IPS-NIHi11 (cell line): ENCODE measurements at places on chromosomes 2 and 18.

DNA sequence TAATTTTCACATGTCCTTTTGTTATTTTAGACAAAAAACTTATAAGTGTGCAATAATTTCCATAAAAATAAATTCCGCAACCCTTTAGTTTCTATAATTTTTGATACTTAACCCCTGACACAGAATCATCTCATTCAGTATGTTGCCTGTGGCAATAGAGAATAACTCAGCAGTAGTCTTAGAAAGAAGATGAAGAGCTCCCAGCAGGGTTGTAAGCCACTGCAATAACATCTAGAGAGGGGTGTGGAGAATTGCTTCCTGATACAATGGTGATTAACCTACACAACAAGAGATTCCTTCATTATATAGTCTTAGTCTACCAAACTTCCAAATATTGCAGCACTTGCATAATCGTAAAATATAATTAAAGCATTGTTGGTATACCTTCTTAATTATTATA lies 118.9 kb downstream of the TMX3 start:
- DNase-seq, result no peak

- no peak for DNase-seq
Observed at GRCh38 chr2:179636100-179636980, 225.1 kb downstream of the ZNF385B start.

GRCh38 chr2:157821519-157822131 lies 54.5 kb downstream of the ACVR1 start:
- no peak for DNase-seq

GRCh38 chr2:161076936-161077335 lies 83.3 kb upstream of the TANK start:
- no peak for DNase-seq

DNA sequence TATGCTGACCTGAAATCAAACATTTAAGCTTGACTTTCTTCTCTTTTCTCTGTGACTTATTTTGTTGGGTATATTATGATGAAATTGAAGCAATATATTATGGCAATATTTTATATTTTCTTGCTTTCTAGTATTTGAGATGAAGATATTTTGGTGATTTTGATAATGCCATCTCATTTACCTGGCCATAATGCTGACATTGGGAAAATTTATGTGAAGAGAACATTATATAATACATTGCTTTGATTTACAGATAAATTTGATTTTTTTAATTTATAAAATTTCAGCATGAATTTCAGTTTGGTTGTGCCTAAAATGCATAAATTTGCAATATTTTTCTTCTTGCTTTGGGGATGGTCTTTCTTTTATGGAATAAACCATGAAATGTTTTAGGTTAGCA lies 1413.7 kb upstream of the TMEFF2 start:
- DNase-seq, result no peak

GRCh38 chr2:241478166-241478565 lies 30.2 kb downstream of the STK25 start:
- DNase-seq, result no peak

DNA sequence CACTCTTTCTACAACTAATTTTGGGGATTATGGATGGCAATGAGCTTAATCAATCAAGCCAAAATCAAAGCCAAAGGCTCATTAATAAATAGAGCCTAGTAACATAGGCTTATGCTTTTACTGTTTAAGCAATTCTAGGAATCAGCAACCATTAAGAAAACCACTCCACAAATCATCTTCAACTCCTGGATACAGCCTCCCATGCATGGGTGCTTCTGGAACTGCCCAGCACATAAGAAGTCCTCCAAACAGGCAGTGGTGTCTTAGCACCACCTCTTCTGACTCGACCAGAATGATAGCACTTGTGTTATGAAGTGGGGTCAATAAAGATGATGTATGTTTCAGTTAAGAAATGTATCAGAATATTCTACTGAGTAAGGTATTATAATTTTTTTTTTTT lies 104.4 kb upstream of the SERPINE2 start:
- DNase-seq, result no peak

DNA sequence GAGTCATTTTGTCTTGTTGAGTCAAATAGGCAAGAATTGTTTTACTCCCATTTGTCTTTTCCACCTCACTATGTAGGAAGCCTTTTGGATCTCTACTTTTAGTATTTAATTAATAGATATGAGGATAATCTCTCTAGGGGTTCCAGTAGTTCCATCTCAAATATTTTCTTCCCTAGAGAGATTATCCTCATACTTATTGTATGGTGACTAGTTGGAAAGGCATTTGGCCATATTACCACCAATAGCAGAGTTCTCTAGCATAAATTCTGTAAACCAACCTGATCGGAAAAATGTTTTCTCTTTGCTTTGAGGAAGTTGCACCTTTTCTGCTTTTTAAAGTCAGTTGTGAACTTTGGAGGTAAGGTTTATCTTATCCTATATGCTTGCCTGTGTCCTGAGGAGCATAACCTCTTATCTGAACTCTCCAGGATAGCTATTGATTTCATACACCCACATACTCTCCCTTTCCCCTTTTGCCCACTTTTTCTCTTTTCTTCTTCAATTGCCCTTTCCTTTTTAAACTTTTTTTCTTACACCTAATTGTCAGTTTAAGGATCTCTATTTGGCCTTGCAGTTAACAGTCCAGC lies 100.8 kb downstream of the GALNT1 start:
- no peak for DNase-seq

DNA sequence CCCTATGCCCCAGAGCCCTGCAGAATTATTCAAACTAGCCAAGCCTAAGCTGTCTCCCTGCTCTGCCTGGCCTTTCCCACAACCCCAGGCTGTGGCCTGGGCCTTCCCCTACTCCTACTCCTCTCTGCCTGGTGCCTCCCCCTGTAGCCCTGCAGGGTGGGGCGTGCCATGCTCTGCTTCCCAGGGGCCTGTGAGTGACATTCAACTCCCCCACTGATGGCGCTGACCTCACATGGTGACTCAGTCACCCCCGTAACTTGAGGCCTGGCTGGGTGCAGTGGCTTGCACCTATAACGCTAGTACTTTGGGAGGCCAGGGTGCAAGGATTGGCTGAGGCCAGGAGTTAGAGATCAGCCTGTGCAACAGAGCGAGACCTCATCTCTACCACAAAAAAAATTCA lies 60.6 kb downstream of the KIF1A start:
- DNase-seq, result no peak

GRCh38 chr2:127957240-127957639 lies 70.6 kb downstream of the SAP130 start:
- no peak for DNase-seq

DNA sequence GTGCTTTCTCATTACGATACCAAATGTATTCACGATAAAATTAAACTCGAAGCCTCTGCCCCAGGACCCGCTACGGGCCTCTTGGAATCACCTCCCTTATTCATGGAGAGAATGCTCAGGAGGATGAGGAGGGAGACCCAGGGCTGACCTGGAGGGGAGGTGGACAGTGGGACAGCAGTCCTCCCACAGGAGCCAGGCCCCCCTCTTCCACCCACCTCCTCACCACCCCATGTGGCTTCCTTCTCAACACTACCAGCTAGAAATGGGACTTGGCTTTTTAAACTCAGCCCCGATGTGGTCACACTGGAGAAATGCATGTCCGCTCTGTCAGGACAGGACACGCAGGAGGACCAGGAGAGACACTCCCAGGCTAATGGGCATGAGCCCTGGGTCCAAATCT lies 147.9 kb upstream of the ID2 start:
- no peak for DNase-seq
